ENCODE measurements at places on chromosomes 5 and 9. TPM values are rescaled to one million over a fixed set of nuclear protein-coding genes. Genes with fewer than 3 reads are reported as not detected.

SH3RF2 gene
- total RNA-seq: 19.2 TPM

SELENOP gene
- 6.7 TPM for total RNA-seq

SPINK6 gene
- total RNA-seq: 10.8 TPM

SPINK5 gene
- total RNA-seq: 62.8 TPM

IRX2 gene
- total RNA-seq: 46.8 TPM

OR1Q1 gene
- not detected for total RNA-seq

SLC24A2 gene
- under 0.01 TPM for total RNA-seq

LCP2 gene
- not detected for total RNA-seq

CORO2A gene
- 19.0 TPM for total RNA-seq

NEURL1B gene
- 4.6 TPM for total RNA-seq

LTC4S gene
- 1.4 TPM for total RNA-seq

BSPRY gene
- total RNA-seq: 15.3 TPM

MEGF10 gene
- 0.05 TPM for total RNA-seq
